ENCODE measurements at places on chromosomes 7 and 10. TPM values are rescaled to one million over a fixed set of nuclear protein-coding genes. Genes with fewer than 3 reads are reported as not detected.

- no peak for DNase-seq
Observed at GRCh38 chr10:120719333-120719732, 131.8 kb upstream of the WDR11 start.

- DNase-seq = no peak
Observed at GRCh38 chr10:113503930-113504329, 48.9 kb upstream of the HABP2 start.

GRCh38 chr7:134704827-134705226 lies 58.2 kb downstream of the BPGM start:
- DNase-seq = no peak

GRCh38 chr10:98340261-98340939 lies 72.4 kb upstream of the LOXL4 start:
- no peak for DNase-seq

DNA sequence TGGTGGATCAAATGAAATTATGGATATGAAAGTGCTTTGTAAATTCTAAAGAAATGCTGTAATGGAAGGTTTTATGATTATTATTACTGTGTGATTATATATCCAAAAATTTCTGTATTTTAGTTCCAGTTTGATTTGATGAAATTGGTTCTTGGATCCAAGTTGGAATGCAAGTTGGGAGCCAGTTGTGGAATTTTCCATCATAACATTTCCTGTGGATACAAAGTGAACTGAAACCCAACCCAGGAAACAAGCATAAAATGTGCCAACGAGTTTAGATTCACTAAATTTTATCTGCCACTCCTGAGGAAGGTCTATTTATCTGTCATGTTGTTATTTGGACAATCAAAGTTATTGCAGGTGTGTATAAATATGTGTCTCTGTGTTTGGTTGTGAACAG lies 131.4 kb upstream of the MDFIC start:
- no peak for DNase-seq

DNA sequence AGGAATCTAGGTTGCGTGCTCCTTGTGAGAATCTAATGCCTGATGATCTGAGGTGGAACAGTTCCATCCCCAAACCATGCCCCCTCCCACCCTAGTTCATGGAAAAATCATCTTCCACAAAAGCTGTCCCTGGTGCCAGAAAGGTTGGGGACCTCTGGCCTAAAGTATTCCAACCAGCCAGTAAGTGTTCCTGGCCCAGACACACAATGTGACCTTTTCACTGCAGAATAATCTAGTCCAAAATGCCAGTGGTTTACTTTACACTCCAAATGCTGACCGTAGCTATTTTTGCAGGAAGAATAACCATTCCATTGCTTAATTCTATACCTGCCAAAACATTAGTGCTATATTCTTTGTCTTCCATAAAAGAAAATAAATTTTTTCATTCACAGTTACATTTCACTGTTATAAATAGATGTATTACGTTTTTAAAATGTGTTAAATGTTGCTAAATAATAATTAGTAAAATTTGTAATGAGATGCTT lies 10.4 kb downstream of the CNNM1 start:
- DNase-seq = no peak

- no peak for DNase-seq
Observed at GRCh38 chr7:116363637-116364432, 135.7 kb upstream of the CAV2 start.

DNA sequence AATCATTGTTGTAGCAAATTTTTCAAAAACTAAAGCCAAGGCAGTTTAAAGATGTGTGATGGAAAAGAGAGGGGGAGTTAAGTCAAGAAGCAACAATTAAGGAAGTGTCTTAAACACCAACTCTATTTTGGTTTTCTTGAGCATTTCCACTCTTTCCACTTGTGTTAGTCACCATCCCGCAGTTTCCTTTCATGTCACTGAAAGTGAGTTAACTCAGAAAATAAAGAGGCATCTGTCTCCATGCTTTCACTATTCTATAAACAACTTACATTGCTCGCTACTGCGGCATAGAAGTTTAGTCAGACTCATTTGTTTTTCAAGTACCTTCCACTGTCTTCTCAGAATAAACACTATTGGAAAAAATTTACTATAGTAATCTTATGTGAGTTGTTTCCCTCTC lies 284.9 kb upstream of the SEMA3D start:
- DNase-seq = no peak

GRCh38 chr10:76047521-76047920 lies 616.1 kb downstream of the LRMDA start:
- DNase-seq = no peak

- DNase-seq = no peak
Observed at GRCh38 chr7:65840446-65840845, 32.4 kb upstream of the VKORC1L1 start.

GRCh38 chr7:111138193-111138569 lies 47.3 kb downstream of the LRRN3 start:
- peak; percentile 70 for DNase-seq

GRCh38 chr10:47034441-47035051 lies 123.3 kb downstream of the PTPN20 start:
- no peak for DNase-seq

DNA sequence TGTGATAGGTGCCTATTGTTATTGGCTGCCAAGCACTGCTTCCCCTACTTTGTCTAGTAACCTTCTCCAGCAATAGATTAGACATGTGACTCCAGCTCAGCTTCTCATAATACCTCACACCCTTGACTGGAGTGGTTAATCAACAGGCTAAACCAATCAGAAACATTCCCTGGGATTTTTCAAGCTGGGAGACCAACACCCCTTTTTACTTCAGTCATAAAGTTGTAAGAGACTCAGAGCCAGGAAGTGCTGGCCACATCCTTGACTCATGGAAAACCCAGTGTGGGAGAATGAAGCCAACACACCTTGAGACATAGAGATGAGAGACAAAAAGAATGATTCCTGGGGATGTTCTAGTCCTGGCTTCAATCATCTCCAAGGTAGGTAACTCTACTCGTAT lies 62.6 kb upstream of the HECTD2 start:
- DNase-seq = no peak

- DNase-seq = no peak
Observed at GRCh38 chr7:117269417-117269816, 53.4 kb downstream of the WNT2 start.

DNA sequence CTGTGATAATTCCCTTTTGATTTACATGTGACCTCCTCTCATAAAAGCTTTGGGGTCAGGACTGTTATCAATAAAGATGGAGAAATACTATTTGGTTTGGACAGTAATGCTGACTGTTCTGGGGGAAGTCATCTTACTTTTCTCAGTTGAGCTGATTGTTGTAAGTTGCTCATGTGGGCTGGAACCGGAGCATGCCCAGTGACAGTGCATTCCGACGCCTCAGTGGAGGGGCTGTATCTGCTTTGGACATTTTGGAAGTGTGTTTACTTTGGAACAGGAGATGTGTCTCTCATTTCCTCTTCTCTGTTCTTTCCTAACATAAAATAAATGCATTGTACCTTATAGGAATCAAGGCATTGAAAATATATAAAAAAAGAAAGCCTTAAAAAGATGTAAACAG lies 30.1 kb downstream of the RBM33 start:
- DNase-seq = no peak

- DNase-seq = no peak
Observed at GRCh38 chr10:71393841-71394475, 2.8 kb upstream of the CDH23 start.

DNA sequence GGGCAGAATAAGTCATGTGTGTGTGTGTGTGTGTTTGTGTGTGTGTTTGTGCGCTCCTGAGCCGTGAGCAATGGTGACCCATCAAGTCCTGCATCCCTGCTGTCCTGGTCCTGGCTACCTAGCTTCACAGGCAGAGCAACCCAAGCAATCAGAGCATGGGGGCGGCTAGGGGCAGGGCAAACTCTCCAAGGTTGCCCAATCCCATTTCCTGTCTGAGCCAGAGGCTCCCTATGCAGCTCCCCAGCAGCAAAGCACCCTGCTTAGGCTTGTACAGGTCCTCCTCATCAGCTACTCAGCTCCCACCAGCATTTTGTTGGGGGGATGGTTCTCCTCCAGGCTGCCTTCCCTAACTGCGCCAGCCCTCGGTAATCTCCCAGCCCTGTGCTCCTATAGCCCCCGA lies 31.1 kb upstream of the CRHR2 start:
- no peak for DNase-seq

- DNase-seq = no peak
Observed at GRCh38 chr7:55552320-55553023, 19.8 kb downstream of the VOPP1 start.

DNA sequence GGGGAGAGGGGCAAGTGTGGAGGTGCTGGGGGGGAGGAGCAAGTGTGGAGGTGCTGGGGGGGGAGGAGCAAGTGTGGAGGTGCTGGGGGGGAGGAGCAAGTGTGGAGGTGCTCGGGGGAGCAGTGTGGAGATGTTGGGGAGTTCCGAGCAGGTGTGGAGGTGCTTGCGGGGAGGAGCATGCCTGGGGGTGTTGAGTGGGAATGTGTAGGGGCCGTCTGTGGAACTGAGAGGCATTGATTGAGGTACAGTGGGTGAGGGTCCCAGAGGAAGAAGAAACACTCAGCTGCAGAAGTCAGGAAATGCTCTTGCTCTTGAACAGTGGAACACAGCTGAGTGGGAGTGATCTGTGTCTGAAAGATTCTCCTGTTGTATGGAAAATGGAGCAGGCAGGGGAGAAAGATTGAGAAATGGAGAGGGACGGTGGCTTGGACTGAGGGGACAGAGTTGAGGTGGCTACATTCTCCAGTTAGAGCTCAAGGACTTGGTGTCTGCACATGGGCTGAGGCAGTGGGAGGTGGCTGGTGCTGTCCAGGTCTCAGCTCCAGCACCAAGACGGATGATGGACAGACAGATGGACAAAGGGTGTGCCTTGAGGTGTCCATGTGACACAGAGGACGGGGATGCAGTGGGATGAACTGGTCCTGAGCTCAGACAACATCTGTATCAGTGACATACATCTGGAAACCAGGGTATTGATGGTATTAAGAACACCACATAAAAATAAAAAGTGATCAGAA lies 25.2 kb upstream of the NCAPG2 start:
- no peak for DNase-seq

- no peak for DNase-seq
Observed at GRCh38 chr7:13801669-13802068, 187.8 kb downstream of the ETV1 start.

GRCh38 chr7:26440233-26441001 lies 148.8 kb downstream of the SNX10 start:
- DNase-seq = no peak

DNA sequence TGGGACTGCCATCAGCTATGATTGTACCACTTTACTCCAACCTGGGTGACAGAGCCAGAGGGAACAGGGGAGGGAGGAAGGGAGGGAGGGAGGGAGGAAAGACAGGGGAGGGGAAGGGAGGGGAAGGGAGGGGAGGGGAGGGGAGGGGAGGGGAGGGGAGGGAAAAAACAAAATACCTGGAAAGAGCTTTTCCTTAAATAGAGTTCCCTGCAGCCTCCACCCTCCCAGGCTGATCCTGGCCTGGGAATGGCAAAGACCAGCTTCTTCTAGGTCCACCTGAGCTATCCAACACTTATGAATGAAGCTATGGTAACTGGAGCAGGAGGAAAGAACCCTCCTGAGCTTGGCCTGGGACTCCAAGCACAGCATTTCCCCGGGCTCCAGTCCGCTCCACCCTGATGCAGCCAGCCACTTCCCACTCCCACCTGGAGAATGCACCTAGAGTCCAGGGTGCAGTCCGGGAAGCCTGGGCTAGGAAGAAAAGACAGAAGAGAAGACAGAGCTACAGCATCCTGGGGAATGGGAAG lies 66.1 kb downstream of the GRID1 start:
- no peak for DNase-seq

- no peak for DNase-seq
Observed at GRCh38 chr7:15433151-15433550, 128.7 kb downstream of the AGMO start.

GRCh38 chr7:129775695-129776361 lies 164.3 kb downstream of the NRF1 start:
- no peak for DNase-seq

DNA sequence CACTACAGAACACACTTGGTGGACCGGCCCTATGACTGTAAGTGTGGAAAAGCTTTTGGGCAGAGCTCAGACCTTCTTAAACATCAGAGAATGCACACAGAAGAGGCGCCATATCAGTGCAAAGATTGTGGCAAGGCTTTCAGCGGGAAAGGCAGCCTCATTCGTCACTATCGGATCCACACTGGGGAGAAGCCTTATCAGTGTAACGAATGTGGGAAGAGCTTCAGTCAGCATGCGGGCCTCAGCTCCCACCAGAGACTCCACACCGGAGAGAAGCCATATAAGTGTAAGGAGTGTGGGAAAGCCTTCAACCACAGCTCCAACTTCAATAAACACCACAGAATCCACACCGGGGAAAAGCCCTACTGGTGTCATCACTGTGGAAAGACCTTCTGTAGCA lies 14.6 kb downstream of the ZSCAN21 start:
- no peak for DNase-seq

- no peak for DNase-seq
Observed at GRCh38 chr10:90326498-90327267, 531.2 kb downstream of the HTR7 start.

VKORC1L1 gene
- 21.2 TPM for total RNA-seq

TAS2R5 gene
- total RNA-seq = 0.43 TPM

OGDH gene
- total RNA-seq = 77.9 TPM

SUPV3L1 gene
- 55.6 TPM for total RNA-seq

CYP2C8 gene
- 0.35 TPM for total RNA-seq

OLAH gene
- total RNA-seq = 2.0 TPM

WDR37 gene
- total RNA-seq = 14.0 TPM

GJD4 gene
- not detected for total RNA-seq

STEAP1B gene
- total RNA-seq = not detected
